Hematopoietic multipotent progenitor cell treated with erythropoietin and hydrocortisone succinate and interleukin-3 and kit ligand, for 15 days (in vitro differentiated cells): ENCODE measurements at places on chromosomes 12 and 14.

GRCh38 chr12:54337854-54338650 lies 13.1 kb downstream of the COPZ1 start:
- DNase-seq: no peak

DNA sequence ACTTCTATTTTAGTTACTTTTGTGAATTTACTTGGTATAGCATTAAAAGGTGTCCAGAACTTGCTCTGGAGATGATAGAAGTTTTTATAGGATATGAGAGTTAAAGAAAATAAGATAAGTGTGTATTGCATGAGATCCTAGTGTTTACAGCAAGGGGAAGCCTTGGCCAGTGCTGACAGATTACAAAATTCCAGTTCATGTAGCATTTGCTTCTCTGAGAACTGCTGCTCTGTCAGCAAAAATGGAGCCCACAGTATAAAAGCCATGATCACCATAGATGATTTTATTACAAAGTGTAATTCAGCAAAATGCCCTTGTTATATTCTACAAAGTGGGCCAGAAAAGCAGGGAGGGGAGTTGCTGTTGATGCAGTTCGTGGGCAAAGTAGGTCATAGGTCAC lies 40.0 kb upstream of the ATF1 start:
- no peak for DNase-seq

- DNase-seq: no peak
Measured at GRCh38 chr12:124578445-124578844, 11.0 kb upstream of the NCOR2 start.

DNA sequence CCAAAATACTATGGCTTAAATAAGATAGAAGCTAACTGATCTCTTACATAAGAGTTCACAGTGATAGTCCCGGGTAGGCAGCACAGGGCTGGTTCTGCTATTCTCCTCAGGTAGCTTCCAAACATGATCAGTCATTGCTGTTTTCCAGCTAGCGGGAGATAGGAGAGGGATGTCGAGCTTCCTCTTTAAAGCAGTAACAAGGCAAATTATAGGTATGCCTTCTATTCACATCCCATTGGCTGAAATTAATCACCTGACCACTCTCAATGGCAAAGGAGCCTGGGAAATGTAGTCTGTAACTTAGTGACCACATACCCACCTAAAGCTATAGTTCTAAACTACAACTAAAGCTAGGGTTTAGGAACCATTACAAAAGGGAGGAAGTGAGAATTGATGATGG lies 34.5 kb upstream of the VRK1 start:
- peak; percentile 29 for DNase-seq

GRCh38 chr12:11771895-11772502 lies 122.5 kb downstream of the ETV6 start:
- DNase-seq: no peak
